GM19239 (cell line): ENCODE measurements at places on chromosomes 7 and 10.

- DNase-seq = no peak
Measured at GRCh38 chr10:28533186-28533564, 257 bp downstream of the WAC start.

GRCh38 chr7:40815512-40815911 lies 680.7 kb downstream of the SUGCT start:
- no peak for DNase-seq

DNA sequence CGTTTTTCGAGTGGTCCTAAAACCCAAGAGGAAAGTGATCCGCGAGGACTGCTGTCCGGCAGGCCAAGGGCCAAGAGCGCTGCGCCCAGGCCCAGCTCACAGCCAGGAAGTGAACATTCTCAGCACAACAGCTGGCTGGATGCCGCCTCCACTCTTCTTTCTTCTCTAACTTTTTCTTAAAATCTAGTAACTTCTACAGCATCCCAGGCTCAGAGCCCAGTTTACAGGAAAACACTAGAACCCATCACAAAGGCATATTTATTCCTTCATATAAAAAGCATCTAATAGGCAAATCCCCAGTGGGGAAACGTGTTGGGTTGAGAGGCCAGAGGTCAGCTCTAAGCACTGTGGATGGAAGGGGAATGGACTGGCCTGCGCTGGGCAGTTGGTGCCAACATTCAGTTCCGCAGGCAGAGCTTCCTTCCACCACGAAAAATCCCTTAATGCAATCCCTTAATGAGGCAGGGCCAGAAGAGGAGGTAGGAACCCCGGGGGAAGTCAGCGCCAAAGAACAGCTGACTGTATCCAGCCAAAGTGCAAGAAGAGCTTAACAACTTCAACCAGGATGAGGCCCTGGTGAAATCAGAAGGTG lies 74.8 kb downstream of the ZRANB1 start:
- DNase-seq = no peak

DNA sequence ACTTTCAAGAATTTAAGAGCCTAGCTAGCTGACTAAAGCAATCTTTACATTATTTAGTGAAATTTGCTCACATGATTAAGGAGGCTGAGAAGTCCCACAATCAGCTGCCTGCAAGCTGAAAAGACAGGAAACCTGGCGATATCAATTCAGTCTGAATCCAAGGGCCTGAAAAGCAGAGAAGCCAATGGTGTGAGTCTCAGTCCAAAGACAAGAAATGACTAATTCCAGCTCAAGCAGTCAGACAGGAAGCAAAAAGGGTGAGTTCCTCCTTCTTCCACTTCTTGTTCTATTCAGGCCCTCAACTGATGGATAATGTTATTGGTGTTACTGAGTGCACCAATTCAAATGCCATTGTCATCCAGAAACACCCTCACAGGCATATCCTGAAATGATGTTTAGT lies 1231.6 kb upstream of the CELF2 start:
- DNase-seq = no peak

GRCh38 chr7:142733271-142733670 lies 16.0 kb upstream of the PRSS1 start:
- DNase-seq = no peak

GRCh38 chr10:62852961-62853702 lies 37.0 kb upstream of the EGR2 start:
- DNase-seq = no peak

DNA sequence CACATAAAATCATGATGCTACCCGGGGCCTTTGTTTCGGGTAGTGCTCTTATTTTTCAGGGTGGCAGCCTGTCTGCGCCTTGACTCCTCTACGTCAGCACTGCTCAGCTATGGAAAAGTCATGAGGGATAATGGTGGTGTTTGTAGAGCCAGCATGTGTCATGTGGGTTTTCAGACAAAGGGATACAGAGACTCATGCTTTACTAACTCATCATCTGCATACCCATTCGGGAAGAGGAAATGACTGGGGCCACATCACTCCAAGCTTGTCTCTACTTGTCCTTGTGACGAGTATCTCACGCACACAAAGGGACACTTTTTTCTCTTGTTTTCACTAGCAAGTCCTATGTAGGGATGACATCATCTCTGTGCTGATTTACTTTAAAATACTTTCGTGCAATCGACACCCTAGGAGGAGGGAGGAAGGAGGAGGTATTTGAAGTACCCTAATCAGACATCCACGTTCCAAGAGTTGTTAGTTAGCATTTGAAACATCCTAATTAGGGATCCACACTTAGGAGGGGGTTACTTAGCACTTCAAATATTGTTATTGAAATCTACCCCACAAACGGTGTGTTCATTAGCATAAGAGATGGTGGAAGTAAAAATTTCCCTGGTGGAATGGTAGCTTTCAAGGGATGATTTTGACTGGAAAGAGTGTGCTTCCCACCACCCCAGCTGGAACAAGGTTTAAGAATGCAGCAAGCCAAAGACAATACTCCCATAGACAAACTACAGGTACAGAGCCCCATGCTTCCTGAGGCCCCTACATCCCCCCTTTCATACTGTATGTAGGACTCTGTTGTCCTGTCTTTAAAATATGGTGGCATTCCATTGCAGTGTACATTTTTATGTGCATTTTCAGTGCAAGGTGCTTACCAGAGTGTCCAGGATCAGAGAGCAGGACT lies 52.0 kb downstream of the THNSL1 start:
- DNase-seq = no peak

- DNase-seq = no peak
Measured at GRCh38 chr7:29208410-29209250, 14.1 kb downstream of the CHN2 start.

DNA sequence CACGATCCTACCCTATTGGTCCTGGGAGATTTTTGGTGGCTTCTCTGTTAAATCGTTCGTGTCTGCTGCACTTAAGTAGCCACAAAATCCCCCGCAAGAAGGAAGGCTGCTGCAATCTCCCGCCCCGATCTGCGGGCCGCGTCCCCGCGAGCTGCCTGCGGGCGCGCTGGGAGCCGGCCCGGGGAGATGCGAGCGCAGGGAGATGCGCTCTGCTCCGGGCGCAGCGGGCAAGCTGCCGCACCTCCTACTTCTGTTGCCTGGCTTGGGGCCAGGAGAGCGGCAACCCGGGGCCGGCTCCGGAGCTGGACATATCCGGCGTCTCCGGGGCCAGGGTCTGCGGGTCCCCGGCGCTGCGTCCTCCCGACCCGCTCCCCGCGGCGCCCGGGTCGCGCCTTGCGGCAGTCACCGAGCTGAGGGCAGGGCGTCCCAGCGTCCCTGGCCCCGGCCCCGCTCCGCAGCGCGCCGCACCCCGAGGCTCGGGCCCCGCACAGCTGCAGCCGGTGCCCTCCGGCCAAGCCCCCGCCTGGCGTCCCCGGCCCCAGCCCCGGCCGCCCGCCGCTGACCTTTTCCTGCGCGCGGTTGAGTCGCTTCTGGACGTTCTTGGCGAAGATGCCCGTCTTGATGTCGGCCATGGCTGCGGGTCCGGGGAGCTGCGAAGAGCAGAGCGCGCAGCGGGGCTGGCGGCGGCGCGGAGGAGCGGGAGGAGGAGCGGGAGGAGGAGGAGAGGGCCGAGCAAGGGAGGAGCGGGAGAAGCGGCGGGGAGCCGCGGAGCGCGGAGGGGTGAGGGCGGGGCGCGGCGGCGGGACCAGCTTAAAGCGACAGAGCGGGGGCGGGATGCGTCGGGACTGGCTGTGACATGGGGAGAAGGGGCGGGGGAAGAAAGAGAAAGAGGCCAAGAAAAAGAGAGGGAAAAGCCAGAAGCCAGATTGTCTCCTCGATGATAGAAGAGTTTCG lies at the start of gene AMPH:
Gene AMPH (minus strand): TSS at position 654 of the 954 bp plus-strand sequence. CDS start 22 bp downstream, at position 632.
- DNase-seq = no peak

DNA sequence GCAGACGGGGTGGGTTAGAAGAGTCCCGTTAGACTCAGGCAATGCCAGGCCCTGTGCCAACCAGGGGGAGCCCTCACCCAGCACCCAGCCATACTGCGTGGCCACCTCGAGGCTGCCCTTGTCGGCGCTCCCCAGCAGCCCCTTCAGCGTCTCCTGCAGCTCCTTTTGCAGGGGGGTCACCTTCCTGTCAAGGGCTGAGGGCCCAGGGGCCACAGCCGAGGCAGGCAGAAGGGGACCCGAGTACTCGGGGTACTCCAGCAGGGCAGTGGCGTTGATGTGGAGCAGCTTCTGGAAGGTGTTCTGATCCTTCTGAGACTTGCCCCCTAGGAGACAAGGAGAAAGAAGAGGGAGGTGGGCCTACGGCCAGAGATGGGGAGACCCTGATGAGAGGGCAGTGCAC lies 9.7 kb downstream of the TBRG4 start:
- no peak for DNase-seq

DNA sequence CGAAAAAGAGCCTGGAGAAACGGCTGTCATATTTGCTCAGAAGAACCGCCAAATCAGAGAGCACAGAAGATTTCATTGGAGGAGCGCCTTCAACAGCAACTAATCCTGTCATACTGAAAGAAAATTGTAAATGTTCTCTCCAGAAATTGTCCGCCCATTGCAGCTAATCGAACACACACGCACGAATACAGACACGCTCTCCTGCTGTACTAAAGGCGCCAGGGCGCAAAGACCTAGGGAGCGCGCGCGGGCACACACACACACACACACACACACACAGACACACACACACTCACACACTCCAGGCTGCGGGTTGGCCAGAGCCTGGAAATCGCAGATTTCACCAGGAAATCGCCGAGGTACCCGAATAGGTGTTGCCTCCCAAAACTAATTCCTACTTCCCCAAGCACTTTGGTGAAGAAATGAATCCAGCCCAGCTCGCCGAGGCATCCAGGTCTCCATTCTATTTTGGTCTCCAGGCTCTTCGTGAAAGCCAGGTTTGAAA lies at the start of gene CHRM2:
Gene CHRM2 (plus strand): TSS at position 157 of the 505 bp plus-strand sequence. CDS start 146,214 bp downstream, outside the sequence.
- no peak for DNase-seq

GRCh38 chr10:79066411-79067240 lies 2.1 kb upstream of the ZMIZ1 start:
- DNase-seq = no peak

DNA sequence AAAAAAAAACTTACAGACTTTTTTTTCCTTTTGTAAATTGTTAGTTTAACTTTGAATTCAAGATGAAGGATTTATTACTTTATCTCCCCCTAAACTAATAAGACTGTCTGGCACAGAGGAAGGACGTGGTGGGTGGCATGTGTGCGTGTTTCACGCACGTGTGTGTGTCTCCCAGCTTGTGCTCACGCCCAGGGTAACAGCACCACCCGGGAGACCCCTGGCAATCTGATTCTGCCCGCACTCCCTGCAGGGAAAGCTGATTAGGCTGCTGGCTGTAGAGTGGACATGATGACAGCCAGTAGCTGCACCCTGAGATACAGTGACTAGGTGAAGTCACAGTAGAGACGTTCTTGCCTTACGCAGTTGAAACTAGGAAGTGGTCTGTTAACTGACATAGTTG lies 25.3 kb downstream of the WIPI2 start:
- no peak for DNase-seq

DNA sequence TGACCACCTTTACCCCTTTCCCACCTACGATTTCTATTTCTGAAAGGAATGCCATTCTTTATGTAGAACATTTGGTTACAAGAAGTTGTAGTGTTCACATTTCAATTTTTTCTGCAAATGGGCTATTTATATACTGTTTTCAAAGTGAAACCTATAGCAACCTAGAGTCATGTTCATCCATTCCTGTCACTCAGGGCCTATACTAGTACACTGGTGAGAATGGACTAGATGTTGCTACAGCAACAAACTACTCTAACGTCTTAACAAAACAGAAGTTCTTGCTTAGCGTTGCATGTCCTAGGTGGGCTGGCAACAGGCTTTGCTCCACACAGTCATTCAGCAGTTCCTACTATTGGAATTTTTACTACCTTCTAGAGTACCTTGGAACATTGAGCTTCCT lies 16.3 kb downstream of the CASD1 start:
- no peak for DNase-seq

DNA sequence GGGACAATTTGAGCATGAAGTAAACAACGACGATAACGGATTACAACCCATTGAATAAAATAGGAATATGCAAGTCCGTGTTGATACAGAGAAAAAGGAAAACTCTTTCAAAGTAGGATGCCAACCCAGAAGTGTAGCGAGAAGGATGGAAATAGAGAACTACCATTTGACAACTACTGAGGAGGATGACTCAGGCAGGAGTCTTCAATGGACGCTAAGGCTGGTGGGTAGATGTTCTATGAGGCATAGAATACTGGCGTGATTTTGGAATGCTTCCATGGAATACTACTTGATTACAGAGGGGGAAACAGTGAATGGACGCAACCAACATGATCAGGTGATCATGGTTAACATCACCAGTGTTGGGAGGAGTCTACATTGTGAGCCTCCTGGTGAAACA lies 828 bp upstream of the CFAP70 start:
- no peak for DNase-seq

- no peak for DNase-seq
Measured at GRCh38 chr7:32958046-32959025, 1.1 kb downstream of the FKBP9 start.

- no peak for DNase-seq
Measured at GRCh38 chr7:100687751-100688300, 6.2 kb downstream of the GIGYF1 start.

GRCh38 chr10:14558025-14558424 lies 216.7 kb downstream of the FAM107B start:
- DNase-seq = no peak
